ENCODE measurements at places on chromosomes 7 and 10. TPM values are rescaled to one million over a fixed set of nuclear protein-coding genes. Genes with fewer than 3 reads are reported as not detected.
A peak's percentile ranks its signal among the peaks of the same experiment; 100 is the strongest.

The COL1A2 gene
- 30.9 TPM for total RNA-seq

The HOXA13 gene
- total RNA-seq: 29.0 TPM

The FKBP6 gene
- total RNA-seq: not detected

The H2BK1 gene
- not detected for total RNA-seq

The CELF2 gene
- 35.2 TPM for total RNA-seq

The SCIN gene
- 8.4 TPM for total RNA-seq

The STEAP4 gene
- 14.5 TPM for total RNA-seq

The SLC18A3 gene
- total RNA-seq: not detected

The HABP2 gene
- total RNA-seq: not detected

The PIP gene
- not detected for total RNA-seq

DNA sequence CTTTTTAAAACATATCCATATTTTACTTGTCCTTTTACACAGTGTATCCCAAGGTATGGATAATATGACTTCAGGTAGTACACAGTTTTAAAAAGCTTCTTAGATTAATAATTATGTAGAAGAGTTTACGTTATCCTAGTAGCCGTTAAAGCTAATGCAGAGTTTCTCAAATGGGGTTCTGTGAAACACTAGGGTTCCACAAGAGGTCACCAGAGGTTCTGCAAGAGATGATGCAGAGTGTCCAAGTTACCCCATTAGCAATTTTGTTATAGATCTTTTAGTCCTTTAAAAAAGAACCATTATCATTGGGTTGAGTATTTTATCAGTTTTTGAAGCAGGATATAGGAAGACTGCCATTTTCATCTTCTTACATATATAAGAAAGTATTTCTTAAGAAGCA is 298.9 kb upstream of the HPS1 start:
- no peak for DNase-seq

- DNase-seq: no peak
Observed at GRCh38 chr7:92963566-92963965, 127.2 kb upstream of the CDK6 start.

DNA sequence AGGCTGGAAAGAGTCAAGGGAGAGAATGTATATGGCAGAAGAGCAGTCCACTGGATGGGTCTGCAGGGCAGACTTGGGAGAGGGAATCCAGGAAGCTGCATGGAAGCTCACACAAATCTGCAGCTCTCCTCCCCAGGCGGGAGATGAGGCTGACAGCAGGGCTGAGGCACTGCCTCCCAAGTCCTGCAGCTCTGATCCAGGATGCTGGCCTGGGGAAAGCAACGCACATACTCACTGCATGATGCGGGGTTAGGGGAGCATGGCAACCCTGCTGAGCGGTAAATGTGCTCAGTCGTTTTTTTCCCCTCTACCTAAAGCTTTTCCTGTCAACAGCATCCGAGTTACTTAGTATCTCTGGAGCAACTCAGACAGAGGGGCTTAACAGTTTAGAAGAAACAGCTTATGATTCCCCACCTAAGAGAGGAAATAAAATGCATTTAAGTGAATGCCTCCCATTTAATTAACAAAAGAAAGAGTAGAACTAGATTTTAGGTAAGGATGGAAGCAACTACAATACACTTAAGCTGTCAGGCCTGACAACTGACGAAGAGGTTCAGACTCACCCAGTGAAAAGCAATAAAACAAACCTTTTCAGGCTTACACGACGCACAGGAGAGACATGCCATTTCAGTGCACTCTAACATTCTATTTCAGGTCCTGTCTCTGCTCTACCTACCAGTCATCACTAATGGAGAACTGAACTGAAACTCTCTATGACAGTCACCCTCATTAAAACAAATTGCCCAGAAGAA is 37.0 kb downstream of the CHCHD3 start:
- DNase-seq: no peak

DNA sequence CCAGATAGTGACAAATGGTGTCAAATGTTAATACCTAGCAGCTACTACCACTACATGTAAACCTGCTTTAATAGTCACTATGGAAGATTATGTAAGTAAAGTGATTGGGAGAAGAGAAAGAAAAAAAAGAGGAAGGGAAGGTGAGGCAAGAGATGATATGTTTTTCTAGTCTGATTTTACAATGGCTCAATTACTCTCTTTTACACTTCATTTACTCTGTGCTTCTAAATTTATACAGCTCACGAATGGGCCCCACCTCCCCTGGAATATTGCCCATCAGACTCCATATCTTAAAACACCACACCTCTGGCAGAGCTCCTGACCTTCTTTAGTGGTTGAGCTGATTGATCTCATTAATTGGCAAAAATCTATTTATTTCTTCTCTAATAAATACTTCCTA is 28.0 kb upstream of the IKZF1 start:
- DNase-seq: no peak

- DNase-seq: peak; percentile 79
Observed at GRCh38 chr7:621572-622285, 102.1 kb upstream of the PDGFA start.

DNA sequence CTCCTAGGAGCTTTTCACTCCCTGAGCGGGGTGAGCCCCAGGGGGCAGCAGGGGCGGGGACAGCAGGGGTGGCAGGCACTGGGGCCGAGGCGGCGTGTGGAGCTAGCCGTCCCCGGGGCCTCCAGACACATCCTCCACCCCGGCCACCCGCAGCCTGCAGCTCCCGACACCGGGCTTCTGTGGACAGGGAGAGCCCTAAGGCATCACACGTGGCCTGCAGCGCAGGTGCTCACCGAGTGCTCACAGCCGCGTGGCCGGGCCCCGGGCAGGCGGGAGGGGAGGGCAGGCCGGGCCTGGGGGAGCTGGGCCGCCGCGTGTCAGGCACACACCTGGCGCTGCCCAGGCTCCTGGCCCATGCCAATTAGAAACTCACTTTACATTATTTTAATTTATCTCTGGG is 51.4 kb downstream of the MICALL2 start:
- DNase-seq: no peak

- no peak for DNase-seq
Observed at GRCh38 chr7:82373926-82374635, 69.5 kb downstream of the CACNA2D1 start.

- no peak for DNase-seq
Observed at GRCh38 chr7:20798694-20799121, 12.0 kb upstream of the SP8 start.

GRCh38 chr10:29667191-29667590 is 32.4 kb upstream of the SVIL start:
- no peak for DNase-seq

GRCh38 chr10:59586407-59586891 is 123.2 kb downstream of the SLC16A9 start:
- DNase-seq: no peak

GRCh38 chr7:133428876-133429275 is 176.0 kb downstream of the EXOC4 start:
- no peak for DNase-seq

GRCh38 chr10:84217746-84218145 is 7.6 kb downstream of the LRIT2 start:
- no peak for DNase-seq

GRCh38 chr7:79452032-79452494 is 1.4 kb downstream of the MAGI2 start:
- DNase-seq: peak; percentile 58

- DNase-seq: no peak
Observed at GRCh38 chr10:49096890-49097445, 18.4 kb downstream of the VSTM4 start.

DNA sequence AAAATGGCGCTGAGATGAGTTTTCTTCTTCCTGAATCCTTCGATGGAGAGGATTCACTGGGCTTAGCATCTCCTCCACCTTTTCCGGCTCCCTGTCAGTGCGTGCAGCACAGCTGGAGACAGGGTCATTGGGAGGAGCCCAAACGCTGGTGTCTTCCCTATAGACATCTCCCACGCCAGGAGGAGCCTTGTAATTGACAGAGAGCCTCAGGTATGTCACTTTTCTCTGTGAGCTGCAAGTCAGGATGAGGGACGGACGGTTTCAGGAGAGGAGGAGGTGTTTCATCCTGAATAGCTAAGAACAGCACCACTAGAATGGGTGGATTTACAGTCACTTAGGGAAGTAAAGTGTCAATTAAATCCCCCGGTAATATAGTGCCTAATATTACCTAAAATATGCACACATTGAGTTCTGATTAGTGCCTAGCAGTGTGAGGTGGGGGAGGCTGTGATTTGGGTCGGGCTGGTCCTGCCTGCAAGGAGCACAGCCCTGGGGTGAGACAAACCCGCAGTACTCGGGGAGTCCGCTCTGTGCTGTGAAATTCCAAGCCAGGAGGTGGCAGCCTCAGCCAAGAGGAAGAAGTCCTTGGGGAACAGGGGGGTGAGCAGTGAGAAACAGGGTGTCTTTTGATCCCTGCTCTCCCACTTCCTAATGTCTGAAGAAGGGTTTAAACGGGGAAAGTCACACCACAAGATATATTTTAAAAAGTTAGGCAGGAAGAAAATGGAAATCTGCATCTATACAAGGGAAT is 28.2 kb downstream of the IL15RA start:
- peak; percentile 77 for DNase-seq

GRCh38 chr10:47008769-47009168 is 97.5 kb downstream of the PTPN20 start:
- DNase-seq: no peak

DNA sequence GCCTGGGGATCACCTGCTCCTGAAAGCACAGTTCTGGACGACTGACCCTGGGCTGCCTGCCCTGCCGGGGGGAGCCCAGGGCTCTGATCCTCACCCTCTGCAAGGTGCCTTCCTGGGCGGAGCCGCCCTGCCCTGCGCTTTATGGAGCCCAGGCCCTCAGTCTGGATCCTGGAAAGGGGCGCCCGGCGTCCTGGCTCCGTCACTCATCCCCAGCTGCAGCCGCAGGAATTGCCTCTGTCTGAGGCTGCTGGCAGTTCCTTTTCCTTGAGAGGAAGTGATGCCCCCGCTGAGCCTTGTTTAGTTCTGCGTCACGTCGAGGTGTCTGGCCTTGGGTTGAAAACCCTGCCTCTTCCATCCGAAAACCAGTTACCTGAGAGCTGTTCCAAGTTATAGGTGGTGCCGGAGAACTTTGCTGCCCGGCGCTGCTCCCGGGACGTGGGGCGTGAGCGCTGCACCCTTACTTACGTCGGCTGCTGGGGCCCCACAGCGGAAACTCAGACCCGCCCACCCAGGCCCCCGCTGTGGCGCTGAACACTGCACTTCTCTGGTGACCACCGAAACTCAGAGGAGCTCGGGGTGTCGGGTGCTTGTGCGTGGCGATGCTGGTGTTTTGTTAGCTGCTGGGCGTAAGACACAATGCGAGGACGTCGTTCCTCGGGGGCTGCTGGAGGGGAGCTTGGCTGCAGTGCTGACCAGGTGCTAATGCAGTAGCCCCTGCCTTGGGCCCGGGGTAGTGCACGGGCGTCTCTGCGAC is 5.4 kb downstream of the MAFK start:
- no peak for DNase-seq

- peak; percentile 15 for DNase-seq
Observed at GRCh38 chr10:125113691-125114371, 46.5 kb downstream of the CTBP2 start.

DNA sequence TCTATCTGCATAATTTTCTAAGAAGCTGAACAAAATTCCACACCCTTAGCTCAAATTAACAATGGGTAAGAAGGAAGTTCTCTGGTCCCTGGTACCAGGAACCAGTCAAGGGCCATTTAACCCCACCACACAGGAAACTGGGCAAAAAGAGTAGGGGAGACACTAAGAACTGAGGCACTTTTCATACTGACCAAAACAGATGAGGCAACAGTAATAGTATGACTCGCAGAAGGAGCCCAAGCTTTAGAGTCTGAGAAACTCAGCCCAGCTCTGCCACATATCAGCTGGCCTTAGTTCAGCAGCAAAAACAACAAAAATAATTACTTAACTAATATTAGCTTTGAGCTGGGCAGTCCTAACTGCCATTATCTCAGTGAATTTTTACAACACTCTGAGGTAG is 221.2 kb downstream of the FAM107B start:
- peak; percentile 54 for DNase-seq

DNA sequence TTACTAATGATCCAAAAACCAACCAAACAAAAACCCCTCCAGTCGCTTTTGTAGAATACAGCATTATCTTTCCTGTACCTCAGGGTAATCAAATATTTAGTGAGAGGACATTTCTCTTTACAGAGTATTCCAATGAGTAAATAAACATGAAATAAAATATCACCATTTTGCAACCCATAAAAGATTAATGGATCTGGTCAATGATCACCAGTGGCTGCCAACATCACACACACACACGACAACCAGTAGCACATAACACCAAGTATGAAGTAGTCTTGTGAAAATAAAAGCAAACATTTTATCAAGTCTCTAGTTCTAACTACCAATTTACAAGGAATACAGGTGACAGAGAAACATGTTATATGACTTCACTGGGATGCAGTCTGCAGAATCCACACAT is 188.6 kb upstream of the IMMP2L start:
- no peak for DNase-seq

DNA sequence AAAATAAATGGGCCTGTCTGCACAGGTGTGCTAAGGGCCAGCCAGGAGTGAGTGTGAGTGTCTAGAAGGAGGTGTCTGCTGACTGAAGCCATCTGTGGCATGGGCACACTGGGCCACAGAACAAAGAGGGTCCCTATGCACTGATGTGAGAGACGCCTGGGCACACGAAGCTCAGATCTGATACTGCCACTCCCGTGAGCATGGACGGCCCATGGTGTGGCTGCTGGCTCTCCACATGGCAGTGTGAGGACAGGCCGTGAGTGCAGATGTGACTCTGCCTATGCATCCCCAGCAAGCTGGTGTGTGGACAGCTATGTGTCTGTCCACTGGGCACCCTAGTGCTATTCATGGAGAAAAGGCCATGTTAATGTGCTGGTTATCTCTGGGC is 12.8 kb upstream of the MYL7 start:
- no peak for DNase-seq
